Naive thymus-derived CD4-positive, alpha-beta T cell (primary cell): ENCODE measurements at places on chromosomes 12 and 14. TPM values are rescaled to one million over a fixed set of nuclear protein-coding genes. Genes with fewer than 3 reads are reported as not detected.

HCAR1 gene
- not detected for total RNA-seq

RNASE7 gene
- not detected for total RNA-seq

PITPNM2 gene
- total RNA-seq: 56.6 TPM

COCH gene
- 0.13 and 0.24 TPM in 2 replicates for total RNA-seq

OAS1 gene
- total RNA-seq: 5.1 TPM

STYK1 gene
- 1.6 TPM for total RNA-seq

TAS2R13 gene
- total RNA-seq: 1.8 TPM

DAO gene
- not detected in 2 replicates for total RNA-seq

PTHLH gene
- not detected for total RNA-seq

PIWIL1 gene
- not detected for total RNA-seq

LYSET gene
- total RNA-seq: 8.0 TPM

SLC25A47 gene
- total RNA-seq: not detected

CSRP2 gene
- not detected for total RNA-seq

STON2 gene
- 3.4 TPM for total RNA-seq

TMTC2 gene
- 3.1 TPM for total RNA-seq

CDCA3 gene
- 1.9 TPM for total RNA-seq

CEP128 gene
- total RNA-seq: 9.9 TPM

SLC25A21 gene
- total RNA-seq: not detected in 2 replicates

C12orf54 gene
- total RNA-seq: not detected
